ENCODE measurements at places on chromosomes 2 and 18.

DNA sequence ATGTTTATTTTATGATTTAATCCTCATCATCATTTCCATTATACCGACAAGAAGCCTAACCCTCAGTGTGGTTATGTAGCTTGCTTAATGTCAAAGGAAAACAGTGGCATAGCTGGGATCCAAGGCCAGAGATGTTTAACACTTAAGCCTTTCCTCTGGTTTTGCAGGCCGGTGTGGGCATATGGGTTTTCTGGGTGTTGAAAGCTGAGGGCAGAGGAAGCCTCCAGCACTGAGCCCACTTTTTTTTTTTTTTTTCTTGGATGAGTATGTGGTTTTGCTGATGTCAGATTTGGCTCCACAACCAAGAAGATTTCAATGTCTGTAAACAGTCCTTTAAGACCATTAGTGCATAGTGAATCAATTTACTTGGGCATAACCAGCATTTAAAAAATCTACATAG lies 41.3 kb downstream of the LHCGR start:
- no peak for DNase-seq

DNA sequence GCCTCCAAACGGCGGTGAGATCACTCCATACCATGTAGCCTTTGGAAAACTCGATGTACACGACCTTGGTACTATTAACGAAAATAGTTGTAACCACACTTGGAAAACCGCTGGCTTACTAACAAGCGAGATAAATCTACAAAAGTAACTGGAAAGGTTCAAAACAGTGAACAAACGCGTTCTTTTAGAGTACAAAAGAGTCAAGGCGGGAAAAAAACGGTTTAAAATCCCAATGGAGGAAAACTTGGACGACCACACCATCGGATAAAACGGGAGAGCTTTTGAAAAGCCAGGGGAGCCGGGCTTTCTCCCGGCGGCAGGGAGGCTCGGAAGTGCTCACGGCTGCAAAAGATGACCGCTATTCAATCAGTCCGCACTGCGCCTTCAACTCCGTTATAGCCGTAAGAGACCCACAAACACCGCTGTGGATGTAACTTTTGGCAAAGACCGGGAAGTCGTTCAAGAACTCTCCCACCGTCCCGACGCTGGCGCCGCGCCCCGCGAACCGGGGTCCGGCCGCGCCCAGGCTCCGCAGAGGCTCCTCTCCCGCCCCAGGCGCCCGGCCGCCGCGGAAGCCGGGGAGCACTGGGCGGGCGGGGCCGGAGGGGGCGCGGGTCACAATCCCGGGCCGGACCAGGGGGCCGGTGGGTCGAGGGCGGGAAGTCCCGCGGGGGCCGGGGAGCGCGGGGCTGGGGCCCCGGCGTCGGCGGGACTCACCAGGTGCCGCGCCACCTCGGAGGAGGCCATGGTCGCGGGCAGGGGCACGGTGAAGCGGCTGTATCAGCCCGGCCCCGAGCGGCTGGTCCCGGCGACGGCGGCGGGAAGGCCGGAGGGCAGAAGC lies 465 bp downstream of the SEPTIN10 start:
- DNase-seq, result peak; percentile 51

DNA sequence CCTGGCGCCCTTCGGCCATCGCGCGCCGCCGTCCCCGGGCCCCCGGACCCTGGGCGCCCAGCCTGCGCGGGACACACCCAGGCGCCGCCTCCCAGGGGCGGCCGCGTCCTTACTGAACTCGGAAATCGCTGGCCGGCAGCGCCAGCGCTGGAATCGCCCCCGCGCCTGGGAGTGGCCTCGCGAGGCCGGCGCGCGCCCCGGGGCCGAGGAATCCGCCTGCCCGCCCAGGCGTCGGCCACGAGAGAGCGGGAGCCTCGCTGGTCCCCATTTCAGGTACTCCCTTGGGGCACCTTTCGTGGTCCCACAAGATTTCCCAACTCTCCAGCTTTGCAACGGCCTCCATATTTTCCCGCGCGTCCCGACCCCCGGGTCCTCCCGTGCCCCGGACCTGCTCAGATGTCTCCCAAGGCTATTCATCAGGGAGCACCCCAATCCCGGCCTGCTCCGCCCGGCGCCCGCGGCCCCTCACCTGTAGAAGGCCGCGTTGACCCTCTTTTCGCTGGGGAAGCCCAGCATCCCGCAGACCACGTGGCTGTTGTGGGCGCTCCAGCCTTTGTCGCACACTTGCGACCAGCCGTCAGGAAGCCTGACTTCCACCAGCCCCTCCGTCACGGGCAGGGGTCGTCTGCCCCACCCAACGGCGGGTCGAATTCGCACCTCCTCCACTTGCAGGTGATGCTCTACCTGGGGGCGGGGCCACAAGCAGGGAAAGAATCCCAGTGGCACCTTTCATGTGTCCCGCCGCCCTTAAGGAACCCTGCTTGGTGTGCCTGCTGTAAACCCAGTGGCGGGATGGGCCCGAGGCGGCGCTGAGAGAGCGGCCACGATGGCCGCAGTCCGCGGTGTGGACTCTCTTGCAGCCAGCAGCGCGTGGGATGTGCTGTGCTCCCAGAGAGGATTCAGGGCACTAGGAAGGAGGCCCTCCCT lies 4.6 kb downstream of the LOXL3 start:
- peak; percentile 37 for DNase-seq

DNA sequence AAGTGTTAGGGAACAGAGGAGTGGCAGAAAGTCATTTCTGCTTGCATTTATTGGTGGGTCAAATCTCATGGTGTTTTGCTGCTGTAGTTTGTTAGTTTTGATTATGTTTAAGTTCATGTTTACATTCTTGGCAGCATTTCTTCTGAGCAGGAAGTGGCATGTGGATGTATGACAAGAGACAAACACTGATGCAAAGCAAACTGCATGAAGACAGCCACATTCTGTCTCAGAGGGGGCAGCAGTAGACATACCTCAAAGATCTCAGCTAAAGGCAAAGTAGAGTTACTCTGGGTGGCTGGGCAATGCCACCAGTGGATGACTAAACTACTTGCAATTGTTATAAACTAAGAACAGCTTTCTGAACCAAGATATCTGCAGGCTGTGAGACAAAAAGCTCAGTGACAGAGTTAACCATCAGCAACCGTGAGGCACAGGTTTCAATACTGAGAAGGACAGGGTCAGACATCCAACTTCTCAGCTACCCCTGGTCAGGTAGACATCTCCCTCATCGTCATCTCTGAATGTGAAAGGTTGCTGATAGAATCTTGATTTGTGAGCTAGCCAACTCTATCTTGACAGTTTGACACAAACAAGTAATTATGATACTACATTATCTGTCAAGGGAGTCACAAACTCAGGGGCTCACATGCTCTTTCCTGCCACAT lies 16.4 kb downstream of the GALNT3 start:
- DNase-seq, result no peak

DNA sequence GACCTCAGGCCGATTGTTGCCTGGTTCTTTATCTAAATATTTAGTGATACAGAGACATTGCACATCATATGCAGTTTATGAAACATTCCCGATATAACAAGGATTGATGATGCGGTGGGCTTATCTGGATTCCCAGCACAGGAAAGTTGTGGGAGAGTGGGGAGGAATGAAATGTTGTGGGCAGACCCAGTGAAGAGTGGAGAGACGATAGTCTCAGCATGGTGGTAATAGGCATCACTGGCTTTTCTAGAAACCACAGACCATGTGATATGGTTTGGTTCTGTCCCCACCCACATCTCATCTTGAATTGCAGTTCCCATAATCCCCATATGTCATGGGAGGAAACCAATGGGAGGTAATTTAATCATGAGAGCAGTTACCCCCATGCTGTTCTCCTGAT lies 34.8 kb upstream of the RND3 start:
- no peak for DNase-seq

- peak; percentile 44 for DNase-seq
These were observed 1.1 kb downstream of the ID2 start for GRCh38 chr2:8682719-8683667.

DNA sequence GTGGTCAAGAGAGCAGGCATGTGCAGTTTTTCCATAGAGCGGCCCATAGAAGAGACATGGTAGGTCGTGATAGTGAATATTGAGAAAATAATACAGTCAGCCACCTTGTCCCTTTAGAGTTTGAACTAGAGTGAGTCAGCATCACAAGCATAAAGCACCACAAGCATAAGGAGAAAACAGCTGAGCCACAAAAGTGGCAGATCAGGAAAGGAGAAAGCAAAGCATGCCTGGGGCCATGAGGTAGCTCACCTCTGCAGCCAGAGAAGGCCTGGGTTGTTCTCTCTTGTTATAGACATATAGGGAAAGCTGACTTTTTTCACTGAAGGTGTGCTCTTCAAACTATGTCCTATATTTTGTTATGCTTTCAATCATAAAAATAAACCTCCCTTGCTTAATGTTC lies 879.0 kb downstream of the DSC3 start:
- no peak for DNase-seq

DNA sequence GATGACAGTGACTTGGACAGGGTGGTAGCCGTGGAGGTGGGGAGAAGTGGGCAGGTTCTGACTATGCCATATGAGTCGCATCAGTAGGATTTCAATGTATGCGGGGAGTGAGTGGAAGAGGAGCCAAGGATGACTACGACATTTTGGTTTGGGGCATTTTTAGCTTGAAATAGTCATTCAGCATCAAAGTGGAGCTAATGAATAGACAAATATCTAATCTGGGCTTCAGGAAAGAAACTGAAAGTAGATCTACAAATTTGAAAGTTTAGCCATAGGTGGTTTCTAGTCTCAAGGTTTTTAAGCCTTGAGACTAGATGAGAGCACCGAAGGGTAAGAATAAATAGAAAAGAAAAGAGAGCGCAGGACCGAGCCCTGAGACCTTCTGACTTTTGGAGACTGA lies 58.3 kb downstream of the FEZ2 start:
- DNase-seq, result no peak

DNA sequence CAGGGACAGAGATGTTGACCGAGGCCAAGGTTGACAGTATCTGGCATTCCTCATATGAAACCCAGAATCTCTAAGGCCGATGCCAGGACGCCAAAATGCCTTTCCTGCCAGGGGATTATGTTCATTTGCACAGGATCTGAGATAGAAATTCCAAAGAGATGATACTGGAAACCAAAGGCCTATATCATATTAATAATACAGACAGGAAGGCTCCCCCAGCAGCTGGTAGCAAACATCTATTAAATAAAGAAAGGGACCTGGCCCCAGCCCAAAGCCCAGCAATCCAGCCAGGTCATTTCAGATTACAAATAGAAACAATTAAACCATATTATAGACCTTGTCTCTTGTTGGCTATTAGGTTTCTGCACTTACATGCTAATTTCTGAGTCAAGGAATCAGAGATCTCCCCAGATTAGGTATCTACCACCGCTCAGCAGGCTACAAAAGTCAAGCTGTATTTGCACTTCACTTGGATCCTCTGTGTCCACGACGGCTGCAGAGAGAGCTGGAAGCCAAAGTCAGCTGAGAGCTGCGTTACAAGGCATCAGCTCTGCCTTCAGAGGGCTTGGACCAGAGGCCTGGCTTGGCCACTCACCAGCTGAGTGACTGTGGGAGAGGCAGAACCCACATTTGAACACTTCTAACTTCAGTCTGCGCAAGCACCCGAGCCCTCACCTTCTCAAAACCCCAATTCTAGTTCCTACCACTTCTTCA lies 269.3 kb upstream of the SIX2 start:
- no peak for DNase-seq

DNA sequence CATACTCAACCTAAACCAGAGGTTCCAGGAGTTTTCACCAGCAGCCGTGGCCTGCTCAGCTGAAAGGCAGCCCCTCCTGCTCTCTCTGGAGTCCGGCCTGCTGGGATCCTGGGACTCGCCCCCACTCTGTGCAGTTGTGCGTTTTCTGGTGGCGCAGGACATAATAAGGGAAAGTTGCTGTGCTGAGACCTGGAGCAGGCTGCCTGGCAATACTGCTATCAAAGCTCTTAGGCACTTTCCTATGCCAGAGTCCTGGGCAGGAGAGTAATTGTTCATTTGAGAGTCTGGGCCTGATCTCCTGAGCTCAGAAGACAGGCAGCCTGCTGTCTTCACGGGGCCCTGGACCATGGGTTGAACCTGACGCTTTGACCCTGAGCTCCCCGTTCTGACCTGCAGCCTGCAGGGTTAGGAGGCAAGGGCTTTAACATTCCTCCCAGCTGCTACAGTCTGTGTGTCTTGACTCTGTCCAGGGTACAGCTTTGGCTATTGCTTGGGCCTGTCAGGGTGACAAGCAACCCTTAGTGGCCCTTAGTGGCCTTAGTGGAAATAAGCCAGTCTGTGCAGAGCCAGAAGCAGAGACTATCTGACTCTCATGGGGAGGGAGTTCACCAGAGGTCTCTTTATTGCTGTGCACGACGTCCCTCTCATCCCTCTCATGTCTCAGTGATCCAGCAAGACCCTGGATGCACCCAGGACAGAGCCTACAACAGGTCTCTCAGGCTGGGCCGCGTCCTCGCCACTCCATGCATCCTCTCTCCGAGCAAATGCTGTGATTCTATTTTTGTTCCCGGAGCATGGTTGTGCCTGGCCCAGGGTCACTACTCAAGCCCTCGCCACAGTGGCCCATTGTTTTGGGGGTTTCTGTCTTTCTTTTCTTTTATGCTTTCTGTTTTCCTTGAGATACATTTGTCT lies 60.6 kb downstream of the ACKR3 start:
- no peak for DNase-seq

- DNase-seq, result no peak
These were observed 80.7 kb downstream of the L3MBTL4 start for GRCh38 chr18:6333981-6334380.

DNA sequence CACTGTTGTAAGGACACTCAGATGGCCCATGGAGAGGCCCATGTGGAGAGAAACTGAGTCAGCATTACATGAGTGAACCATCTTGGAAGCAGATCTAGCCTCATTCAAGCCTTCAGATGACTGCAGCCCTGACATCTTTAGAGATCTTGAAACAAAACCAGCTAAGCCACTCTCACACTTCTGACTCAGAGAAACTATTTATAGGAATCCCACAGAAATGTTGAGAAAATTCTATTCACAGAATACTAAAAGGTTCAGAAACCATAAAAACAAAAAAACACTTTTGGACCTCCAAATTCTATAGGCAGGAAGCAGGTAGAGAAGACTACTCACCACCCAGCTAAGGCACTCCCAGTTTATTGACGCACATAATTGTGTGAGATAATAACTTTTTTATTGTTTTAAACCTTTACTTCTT lies 8.7 kb downstream of the TMEM169 start:
- DNase-seq, result no peak

All from left kidney (tissue), 8 donors.